ENCODE measurements at places on chromosomes 5 and 9.

GRCh38 chr5:165400086-165400485 is 1894.7 kb downstream of the MAT2B start:
- DNase-seq: no peak

DNA sequence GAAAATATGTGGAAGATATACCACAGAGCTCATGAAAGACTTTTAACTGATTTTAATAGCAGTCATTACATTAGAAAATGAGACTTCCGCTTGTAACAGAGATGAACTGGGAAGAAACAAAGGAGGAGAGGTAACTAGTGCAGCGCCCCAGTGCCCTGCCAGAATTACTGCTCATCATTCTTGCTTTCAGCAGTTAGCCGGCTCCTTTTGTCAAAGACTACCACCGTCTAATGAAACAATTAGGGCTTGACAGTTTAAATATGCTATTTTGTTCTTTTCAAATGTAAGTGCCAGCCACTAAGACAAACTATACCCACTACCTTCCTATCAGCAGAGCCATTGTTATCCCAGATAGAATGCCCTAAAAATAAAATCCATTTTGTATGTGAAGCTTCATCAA is 328.4 kb downstream of the EFNA5 start:
- no peak for DNase-seq

DNA sequence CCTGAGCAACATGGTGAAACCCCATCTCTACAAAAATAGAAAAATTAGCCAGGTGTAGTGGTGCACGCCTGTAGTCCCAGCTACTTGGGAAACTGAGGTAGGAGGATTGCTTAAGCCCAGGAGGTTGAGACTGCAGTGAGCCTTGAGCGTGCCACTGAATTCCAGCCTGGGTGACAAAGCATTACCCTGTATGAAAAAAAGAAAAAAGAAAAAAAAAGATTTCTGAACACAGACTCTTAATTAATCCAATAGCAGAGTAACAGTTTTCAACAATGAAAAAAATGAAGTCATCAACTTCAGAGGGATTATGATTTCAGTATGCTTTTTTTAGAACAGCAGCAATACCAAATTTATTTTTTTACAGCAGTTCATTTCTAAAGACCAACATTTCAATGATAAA is 118.8 kb upstream of the TNPO1 start:
- DNase-seq: no peak

DNA sequence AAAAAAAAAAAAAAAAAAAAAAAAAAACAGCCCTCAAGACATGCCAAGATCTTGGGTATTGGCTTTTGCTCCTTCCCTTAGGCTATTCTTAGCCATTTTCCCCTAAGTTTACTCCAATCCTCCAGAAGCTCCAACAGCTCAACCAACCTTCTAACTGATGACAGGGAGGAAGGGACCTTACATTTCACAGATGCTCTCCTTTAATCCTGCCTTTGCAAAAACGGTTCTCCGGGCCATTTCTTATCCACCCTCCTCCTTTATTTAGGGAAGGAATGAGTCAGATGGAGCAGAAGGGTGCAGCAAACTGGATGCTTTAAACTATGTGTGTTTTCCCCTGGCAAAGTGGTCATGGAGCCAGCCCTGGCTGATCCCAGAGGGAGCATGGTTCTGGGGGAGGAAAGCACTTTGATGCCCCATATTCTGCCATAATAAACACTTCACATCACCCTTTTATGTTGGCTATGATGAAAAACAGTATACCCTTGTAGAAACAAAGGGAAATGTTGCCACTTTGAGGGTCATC is 369.4 kb upstream of the DMAC1 start:
- no peak for DNase-seq

DNA sequence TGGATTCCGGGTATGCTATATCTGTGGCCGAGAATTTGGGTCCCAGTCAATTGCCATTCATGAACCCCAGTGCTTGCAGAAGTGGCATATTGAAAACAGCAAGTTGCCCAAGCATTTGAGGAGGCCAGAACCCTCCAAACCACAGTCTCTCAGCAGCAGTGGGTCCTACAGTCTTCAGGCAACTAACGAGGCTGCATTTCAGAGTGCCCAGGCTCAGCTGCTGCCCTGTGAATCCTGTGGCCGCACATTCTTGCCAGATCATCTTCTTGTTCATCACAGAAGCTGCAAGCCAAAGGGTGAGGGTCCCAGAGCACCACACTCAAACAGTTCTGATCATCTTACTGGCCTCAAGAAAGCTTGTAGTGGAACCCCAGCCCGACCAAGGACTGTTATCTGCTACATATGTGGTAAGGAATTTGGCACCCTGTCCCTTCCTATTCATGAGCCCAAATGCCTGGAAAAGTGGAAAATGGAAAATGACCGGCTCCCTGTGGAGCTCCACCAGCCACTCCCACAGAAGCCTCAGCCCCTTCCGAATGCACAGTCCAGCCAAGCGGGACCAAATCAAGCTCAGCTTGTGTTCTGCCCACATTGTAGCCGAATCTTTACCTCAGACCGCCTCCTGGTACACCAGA is 23.0 kb downstream of the ZNF474 start:
- DNase-seq: no peak

DNA sequence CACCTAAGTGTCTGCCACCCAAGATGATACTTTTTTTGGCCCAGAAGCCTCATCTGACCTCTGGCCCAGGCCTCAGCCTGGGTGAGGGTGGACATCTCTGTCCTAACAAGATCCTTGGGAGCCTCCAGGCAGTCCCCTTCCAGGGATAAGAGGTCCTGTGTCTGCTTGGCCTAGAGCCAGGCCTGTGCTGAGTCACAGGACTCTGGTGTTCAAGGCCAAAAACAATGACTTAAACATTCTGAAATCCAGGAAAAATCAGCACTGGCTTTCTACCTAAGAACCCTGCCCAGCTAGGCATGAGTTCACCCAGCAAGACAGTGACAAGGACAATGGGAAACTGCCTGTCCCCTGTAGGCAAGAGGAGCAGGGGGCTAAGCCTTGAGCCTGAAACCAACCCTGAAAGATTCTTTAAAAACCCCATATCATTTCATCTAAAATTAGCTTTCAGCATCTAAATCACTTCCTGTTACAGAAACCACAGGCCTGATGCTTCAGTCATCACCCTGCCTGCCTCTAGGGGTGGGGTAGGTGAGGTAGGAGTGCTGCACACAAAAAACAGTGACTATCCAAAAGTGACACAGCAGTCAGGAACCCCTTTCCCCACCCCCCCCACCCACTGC is 29.9 kb downstream of the CSF2 start:
- DNase-seq: no peak

DNA sequence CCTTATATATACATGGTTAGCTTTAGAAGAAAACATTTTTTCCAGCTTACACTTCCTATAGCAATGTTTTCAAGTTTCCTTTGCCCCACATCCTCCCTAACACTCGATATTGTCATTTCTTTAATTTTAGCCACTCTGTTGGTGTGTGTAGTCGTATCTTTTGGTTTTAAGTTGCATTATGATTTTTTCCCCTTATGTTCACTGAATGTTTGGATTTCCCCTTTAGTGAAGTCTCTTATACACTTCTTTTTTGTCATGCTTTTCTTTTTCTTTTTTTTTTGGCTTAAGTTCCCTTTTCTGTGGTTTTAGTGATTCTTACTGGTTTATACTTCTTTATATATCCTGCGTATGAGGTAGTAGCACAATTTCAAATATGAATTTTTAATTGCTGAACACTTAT is 58.8 kb downstream of the KDM4C start:
- no peak for DNase-seq

GRCh38 chr9:2340046-2340760 is 281.4 kb upstream of the VLDLR start:
- DNase-seq: no peak

- DNase-seq: no peak
Measured at GRCh38 chr9:88897081-88897480, 94.2 kb upstream of the S1PR3 start.

GRCh38 chr9:121929893-121930875 is 162.9 kb downstream of the TTLL11 start:
- no peak for DNase-seq

DNA sequence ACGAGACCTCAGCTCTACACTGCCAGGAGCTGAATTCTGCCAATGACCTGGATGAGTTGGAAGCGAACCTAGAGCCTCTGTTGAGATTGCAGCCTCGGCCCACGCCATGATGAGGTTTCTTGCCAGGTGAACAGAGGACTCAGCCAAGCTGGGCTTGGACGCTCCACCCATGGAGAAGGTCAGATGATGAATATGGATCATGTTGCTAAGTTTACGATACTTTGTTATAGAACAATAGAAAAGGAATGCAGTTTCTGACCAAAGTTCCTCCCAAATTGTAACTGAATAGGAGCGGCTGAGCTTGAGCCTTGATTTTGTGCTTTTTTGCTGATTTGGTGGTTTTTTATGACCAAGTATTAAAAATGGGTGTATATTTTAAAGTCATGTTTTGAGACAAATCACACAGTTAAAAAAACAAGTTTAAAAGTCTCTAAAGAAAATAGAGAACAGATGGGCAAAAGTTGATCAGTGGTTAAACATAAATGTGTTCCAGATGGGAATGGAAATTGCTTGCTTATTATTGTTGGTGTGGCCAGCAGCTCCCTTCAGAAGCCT is 32.9 kb downstream of the ROPN1L start:
- DNase-seq: no peak

DNA sequence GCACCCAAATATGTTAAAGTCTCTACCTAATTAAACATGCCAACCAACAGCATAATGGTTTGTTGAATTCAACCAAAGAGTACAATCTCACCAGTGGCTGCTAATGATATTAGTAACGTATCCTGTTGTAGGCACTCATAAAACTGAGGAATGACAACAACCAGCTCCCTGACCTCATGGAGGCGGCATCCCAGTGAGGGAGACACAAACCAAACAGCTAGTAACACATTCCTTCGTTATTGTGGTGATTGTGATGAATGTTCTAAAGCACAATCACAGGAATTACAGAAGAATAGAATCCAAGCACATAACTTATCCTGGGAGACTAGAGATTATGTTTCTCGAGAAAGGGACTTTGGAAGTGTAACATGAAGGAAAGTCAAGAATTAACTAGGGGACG is 224.6 kb downstream of the CTNND2 start:
- no peak for DNase-seq

DNA sequence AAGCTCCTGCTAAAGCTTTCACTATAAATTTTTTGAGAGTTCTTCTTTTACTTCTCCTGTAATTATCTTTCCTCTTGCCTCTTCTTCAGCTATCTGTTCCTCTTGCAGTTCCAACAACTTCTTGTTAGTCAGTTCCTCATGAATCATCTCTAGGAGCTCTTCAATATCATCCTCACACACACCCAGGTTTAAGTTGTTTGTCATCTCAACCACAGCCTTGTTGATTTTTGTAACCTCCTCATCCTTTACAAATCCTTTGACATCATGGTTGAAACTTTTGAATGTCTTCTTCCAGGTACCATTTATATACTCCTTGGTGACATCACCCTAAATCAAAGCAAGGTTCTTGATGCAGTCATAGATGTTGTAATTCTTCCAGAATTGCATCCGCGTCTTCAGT is 106.3 kb upstream of the MAMDC2 start:
- DNase-seq: no peak

DNA sequence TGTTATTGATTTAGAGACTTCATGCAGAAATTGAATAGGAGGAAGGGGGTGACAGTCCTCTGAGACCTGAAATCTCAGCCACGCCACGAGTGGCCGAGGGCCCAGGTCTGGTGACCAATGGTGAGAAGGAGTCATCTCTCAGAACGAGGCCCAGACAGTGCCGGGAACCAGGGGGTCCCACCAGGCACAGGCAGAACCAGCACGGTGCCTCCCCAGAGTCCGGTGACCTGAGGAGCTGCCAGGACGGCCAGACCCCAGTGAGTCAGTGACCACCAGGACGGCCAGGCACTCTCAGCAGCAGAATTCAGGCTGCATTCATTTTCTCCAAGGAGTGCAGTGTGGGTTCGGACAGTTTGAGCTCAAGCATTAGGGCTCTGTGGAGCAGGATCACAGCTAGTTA is 43.8 kb upstream of the NKD2 start:
- DNase-seq: no peak

- no peak for DNase-seq
Measured at GRCh38 chr5:167452136-167452535, 839.3 kb upstream of the WWC1 start.

- DNase-seq: no peak
Measured at GRCh38 chr5:143649937-143650621, 161.9 kb upstream of the HMHB1 start.

DNA sequence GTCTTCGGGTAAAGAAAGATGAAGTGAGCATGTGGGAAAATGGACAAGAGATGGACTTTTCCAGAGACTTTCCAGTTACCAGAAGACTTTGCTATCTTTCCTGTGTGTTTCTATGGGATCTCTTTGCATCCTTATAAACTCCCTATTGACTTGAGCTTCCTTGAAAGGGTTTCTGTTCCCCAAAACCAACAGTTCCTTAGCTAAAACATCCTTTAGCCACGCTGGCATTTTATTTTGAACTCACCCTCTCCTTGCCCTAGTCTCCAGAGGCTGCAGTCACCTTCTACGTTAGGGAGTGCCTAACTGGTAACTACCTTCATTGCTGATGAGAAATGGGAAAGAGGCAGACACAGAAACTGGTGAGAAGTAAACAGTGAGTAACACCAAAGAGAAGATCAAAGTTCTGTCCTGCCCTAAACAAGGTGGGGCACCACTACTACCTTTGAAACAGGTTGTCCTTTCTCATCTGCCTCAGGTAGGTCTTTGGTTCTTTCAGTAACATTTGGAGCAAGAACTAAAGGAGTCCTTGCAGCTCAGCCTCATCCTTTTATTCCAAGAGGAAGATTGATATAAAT is 402.9 kb downstream of the ENC1 start:
- no peak for DNase-seq

DNA sequence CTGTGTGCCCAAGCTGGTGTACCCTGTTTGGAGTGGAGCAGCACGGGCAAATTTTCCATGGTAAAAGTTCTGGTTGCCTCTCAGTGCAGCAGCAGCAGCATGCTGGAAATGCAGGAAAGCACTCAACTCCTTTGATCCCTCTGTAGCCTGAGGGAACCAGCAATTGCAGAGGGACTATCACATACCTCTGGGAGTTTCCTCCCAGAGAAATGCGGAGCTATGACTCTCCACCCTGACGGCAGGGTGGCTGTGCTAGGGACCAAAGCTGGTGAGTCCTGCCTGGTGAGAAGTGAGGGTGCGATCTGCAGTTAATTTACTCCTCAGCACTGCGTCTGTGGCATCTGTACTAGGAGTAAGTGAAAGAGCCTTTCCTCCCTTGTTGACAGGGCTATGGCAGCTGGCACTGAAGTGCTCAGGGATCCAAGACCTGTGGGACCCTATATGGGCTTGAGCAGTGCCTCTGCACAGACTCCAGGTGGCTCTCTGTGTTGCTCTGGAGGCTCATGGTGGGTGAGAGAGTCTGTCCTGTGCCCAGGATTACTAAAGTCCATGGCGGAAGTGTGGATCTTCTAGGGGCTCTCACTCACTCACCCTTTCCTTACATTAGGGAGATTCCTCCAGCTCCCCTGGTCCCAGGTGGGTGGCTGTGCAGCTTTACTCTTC is 601.2 kb upstream of the TYRP1 start:
- DNase-seq: no peak

DNA sequence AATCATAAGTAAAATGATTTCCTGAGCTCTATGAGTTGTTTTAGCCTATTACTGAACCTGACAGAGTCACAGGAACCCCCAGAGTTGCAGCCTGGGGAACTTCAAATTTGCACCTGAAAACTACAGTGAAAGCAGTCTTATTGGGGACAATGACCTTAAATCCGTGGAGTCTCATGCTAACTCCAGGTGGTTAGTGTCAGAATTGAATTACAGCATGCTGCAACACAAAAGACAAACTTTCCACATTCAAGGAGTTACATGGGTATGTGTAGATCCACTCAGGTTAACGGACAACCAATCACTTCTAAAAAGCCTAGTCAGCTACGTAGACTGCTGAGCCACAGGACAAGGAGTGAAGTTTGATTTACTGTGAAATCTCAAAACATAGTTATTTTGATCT is 49.7 kb downstream of the PLPP1 start:
- DNase-seq: no peak

- no peak for DNase-seq
Measured at GRCh38 chr9:21810388-21810787, 8.0 kb downstream of the MTAP start.

All from cortex of kidney (tissue), 1 donor.